ENCODE measurements at places on chromosomes 7 and 10. TPM values are rescaled to one million over a fixed set of nuclear protein-coding genes. Genes with fewer than 3 reads are reported as not detected.

DNA sequence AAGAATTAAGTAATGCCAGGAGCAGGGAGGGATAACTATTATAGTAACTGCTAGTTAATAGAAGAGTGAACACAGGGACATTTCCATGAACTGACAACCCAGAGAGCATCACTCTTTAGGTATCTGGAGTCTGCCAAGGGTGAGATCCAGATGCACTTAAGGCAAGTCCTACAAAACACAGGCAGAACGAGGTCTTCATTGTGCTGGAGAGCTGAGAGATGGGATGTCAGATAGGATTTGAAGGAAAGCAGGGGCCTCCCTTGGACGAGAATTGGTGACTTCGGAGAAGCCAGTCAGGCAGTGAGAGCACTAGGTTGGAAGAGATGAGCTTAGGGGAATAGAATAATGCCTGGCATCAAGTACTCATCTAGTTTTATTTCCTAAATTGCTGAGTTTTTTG lies 684.5 kb downstream of the GATA3 start:
- H3K27ac ChIP-seq: no peak overlapping the region
- no peaks in the 10 kb centered on the region for H3K36me3 ChIP-seq
- DNase-seq: no peak

GRCh38 chr7:80498481-80499349 lies 13.1 kb downstream of the GNAT3 start:
- no peaks in the 10 kb centered on the region for H3K4me1 ChIP-seq
- no peak overlapping the region for H3K4me3 ChIP-seq
- H3K27ac ChIP-seq: no peak overlapping the region

DNA sequence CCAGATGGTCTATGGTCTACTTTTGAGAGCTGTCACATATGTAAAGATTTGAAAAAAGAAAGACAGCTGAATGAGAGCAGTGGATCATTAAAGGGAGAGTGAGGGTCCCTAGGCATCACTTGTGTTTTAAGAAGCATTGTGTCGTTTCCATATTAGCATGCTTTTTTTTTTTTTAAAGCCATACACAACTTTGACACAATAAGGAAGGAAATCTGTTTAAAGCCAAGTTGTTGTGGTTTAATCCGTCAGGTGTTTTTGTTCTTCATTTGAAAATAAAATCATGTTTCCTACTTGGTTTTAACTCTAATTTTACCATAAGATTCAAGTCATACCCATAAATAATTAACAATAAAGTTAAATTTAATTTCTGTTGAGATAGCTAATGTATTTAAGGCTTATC lies 53.5 kb downstream of the MDFIC start:
- H3K4me3 ChIP-seq: no peak overlapping the region
- no peak overlapping the region for H3K27ac ChIP-seq
- H3K36me3 ChIP-seq: no peaks in the 10 kb centered on the region
- H3K4me1 ChIP-seq: peaks cover 30% of the 10 kb centered on the region
- H3K27me3 ChIP-seq: no peaks in the 10 kb centered on the region
- no peak for DNase-seq

GRCh38 chr10:97016728-97017473 lies 168.9 kb downstream of the SLIT1 start:
- H3K36me3 ChIP-seq: no peaks in the 10 kb centered on the region
- peaks cover 24% of the 10 kb centered on the region for H3K4me1 ChIP-seq
- H3K27ac ChIP-seq: no peak overlapping the region
- DNase-seq: no peak
- no peak overlapping the region for H3K4me3 ChIP-seq

DNA sequence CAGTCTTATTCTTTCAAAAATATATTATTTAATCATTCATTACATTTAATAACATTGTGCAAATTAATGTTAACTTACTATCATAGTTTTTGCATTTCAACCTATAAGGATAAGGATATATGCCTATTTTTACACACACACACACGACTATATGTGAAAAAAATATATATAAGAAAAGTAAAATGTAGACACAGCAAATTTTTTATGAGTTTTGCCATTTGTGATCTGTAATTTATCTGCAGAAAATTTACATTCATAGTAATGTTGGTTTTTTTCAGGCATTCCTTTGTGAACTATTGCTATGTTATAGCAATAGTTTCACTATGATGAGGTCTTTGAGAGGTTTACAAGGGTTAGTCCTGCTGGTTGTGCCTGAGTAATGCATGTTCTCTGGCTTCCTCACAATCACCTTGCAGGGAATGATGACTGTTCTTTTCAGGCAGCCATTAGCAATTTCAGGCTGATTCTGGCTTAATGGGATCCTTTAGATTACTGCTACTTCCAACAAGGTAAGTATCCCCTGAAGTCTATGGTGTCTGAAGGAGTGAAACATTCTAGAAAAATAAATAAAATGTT lies 183.7 kb upstream of the CDK1 start:
- no peaks in the 10 kb centered on the region for H3K36me3 ChIP-seq
- no peak overlapping the region for H3K4me3 ChIP-seq
- H3K27ac ChIP-seq: no peak overlapping the region

DNA sequence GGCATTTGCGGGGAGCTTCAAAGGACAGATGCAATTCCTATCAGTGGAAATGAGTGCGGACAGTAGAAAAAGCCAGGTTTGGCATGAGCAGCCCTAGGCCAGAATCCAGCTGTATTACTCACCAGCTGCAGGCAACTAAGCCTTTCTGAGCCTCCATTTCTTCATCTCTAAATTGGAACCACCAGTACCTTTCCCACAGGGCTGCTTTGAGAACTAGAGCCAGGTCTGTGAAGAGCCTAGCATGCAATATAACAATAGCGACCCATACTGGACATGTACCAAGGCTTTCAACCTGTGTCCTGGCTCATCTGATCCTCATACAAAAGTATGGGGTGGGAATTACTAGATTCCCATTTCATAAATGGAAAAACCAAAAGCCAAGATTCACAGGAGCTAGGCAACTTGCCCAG lies 101.0 kb downstream of the GSAP start:
- no peaks in the 10 kb centered on the region for H3K36me3 ChIP-seq
- peaks cover 18% of the 10 kb centered on the region for H3K4me1 ChIP-seq
- H3K27ac ChIP-seq: peak overlapping the region; percentile 63
- DNase-seq: no peak
- H3K27me3 ChIP-seq: no peaks in the 10 kb centered on the region
- H3K4me3 ChIP-seq: no peak overlapping the region

The NUTM2E gene
- total RNA-seq: not detected
